T-helper 1 cell (primary cell): ENCODE measurements at places on chromosomes 6 and 20.

- no peak for DNase-seq
These were observed 19.5 kb upstream of the FAM8A1 start for GRCh38 chr6:17580518-17581048.

DNA sequence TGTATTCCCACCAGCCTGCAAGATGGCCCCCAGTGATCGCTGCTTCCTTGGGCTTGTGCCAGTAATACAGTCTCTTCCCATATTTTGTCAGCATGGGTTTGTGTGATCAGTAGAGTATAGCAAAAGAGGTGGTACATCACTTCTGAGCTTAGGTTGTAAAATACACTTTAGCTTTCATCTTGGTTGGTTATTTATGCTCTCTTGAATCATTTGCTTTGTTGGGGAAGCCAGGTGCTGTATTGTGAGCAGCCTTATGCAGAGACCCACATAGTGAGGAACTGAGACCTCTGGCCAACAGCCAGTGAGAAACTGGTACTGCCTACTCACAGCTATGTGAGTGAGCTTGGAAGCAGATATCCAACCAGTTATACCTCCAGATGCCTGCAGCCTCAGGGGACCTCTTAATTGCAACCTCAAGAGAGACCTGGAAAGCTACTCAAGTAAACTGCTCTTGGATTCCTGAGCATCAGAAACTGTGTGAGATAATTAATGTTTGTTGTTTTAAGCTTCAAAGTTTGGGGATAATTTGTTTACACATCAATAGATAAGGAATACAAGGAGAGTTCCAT is 229.3 kb downstream of the FARS2 start:
- no peak for DNase-seq

DNA sequence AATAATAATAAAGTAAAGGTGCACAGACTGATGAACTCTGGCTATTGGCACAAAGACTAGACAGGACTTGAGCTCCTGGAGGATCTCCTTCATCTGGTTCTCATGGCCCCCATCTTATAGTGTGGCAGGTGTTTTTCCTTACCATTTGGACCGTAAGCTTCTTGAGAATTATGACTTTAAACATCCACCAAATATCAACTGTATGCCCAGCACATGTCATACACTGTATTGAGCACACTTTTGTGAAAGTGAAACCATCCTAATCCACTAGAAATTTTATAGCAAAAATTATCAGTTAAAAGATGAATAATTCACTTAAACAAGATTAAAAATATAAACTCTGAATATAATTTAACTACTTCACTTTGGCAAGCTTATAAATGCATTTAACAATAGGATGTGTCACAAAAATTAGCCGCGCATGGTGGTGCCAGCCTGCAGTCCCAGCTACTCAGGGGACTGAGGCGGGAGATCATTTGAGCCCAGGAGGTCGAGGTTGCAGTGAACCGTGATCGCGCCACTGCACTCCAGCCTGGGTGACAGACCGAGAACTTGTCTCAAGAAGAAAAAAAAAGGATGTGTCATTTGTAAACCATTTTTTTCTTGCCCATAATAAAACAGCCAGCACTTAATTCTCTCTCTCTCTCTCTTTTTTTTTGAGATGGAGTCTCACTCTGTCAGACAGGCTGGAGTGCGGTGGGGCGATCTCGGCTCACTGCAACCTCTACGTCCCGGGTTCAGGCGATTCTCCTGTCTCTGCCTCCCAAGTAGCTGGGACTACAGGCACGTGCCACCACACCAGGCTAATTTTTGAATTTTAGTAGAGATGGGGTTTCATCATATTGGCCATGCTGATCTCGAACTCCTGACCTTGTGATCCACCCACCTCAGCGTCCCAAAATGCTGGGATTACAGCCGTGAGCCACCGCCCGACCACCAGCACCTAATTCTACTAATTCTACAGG is 9.1 kb downstream of the HIVEP2 start:
- peak; percentile 25 for DNase-seq

- no peak for DNase-seq
These were observed 2.8 kb upstream of the HTR1B start for GRCh38 chr6:77466055-77466450.

DNA sequence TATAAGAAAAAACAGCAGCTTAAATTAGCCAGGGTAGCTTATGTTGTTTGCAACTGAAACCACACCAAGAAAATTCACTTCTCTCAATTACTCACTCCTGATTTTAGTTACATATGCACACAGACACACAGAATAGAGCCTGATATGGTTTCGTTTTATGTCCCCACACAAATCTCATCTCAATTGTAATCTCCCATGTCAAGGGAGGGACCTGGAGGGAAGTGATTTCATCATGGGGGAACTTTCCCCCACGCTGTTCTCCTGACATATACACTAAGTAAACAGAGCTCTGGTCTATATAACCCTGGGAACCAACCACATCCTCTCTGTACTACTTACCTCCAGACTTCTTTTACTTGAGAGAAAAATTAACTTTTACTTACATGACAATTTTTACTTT is 9.8 kb downstream of the OR12D1 start:
- no peak for DNase-seq

- DNase-seq, result no peak
These were observed 10.2 kb downstream of the CHMP4B start for GRCh38 chr20:33821270-33821836.

DNA sequence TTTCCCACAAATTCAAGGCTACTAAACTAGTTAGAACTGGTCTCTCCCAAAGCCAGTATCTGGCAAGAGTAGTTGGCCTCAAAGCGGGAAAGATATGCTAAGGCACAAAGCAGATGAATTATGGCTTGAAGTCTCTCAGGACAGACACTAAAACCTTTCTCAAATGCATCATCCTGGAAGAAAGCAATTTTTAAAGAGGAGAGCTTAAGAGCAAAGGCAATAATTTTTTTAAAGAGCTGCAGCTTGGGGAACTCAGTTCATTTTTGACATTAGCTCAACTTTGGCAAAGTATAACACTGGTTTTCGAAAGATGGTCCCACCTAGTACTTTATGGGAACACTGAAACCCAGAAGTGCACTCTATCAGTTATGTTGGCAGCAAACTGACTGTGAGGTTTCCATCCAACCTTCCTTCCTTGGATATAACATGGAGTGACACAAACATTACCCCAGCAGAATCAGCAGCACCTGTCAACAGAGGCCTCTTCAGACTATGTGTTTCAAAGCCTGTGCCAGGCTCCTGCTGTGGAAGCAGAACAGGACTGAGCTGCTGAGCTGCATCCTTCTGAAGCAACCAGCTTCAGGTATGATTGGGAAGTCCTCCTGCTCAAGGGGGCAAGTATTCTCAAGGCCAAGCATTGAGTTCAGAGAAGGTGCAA is 852.3 kb upstream of the HS3ST5 start:
- DNase-seq, result no peak

- no peak for DNase-seq
These were observed 63.7 kb upstream of the CTNNBL1 start for GRCh38 chr20:37630166-37630565.

DNA sequence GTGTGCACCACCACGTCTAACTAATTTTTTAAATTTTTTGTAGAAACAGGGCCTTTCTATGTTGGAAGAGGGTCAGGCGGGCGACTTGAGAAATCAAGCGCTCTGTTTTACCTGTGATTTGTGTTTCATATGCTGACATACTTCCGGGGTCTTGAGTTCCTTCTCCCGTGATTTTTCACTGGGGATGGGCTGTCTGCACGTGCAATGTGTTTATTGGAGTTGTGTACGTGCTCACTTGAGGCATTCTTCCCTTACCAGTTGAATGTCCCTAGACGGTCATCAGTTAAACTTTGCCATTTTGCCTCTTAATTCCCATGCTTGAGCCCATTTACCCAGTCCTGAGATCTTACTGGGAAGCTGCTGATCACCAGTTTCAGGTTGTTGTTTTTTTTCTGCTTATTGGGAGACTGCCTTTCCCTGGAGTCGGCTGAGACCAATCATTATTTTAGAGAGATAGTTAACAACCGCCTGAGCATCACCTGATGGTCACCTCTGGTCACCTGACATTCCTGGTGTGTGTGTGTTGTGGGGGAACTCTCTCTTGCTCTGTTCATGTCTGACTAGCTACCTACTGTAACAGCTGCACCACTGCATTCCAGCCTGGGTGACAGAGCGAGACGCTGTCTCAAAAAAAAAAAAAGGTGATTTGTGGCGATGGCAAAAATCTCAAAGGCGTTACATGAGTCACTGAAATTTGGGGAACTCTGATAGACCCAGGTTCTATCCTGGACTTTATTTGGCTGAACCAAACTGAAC is 34.8 kb upstream of the NCOA3 start:
- no peak for DNase-seq

DNA sequence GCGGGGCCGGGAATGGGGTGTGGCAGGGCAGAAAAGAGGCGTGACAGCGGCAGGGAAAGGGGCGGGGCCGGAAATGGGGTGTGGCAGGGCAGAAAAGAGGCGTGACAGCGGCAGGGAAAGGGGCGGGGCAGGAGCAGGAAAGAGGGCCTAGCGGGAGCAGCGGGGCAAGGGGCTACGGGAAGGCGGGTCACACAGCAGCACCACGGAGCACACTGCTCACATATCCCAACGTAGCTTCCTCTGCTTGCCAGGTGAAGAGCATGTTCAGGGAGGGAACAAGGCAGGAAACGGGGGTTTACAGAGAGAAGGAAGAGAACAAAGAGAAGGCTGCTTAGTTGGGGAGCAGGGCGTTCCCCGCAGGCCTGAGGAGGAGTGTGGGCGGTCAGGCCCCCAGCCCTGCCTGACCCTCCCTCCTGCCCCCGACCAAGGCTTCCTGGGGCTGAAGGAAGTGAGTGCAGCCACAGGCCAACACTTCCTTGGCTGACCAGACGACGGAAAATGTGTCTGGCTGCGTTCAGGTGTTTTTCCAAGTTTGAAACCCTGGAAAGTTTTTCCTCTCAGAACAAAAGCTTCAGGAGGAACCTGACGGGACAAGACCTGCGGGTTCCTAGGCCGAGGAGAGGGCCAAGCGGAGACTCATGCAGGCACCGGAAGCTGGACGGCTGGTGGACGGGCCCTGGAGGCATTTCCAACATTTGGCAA is 13.8 kb downstream of the UCKL1 start:
- peak; percentile 48 for DNase-seq

DNA sequence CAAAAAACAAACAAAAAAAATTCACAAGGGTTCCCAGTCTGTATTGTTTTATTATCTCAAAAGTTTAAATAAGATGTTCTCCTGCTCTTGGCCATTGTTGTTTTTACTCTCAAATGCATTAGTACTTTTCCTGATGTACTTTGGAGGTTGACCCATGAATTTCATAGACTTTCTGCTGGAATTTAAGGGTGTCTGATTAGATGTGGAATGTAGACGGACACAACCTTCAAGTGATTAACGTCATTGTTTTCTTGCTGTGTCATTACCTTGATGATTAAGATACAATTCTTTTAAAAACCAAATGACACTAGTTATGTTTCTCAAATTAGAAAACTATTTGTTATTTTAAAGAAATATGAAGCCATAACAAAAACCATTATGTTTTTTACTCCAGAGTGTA is 421.4 kb upstream of the RUNX2 start:
- no peak for DNase-seq

DNA sequence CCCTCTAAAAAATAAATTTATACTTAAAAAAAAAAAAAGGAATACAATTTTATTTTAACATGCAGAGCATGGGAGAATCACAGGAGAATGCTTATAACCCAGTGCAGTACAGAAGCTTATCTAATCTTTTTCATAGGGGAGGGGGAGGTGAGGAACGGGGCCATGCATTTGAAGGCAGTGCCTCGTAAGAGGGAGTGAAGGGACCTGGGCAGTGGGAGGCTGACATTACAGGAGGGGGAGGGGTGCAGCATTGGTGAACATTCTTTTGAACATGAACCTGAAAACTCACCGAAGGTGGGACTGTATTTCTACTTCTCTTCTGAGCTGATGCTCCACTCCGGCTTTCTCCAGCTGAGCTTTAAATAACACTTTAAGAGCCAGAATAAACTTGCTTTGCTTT is 9.3 kb downstream of the AURKA start:
- DNase-seq, result no peak

DNA sequence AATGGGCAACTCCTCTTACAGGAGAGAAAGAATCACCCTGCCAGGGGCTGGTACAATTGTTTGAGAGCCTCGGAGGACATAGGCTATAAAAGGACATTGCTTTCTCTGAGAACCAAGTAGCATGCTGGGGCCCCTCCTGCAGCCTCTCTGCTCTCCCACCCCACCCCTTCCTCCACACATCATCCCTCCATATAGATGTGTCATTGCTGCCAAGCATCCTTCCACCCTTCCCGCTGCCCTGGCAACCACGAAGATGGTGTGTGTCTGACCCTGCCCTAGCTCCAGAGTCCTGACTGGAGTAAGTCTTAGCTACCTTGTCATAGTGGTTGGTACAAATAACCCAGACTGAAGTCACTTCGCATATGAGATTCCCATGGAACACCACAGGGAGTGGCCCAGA is 129.7 kb downstream of the SNX5 start:
- no peak for DNase-seq

- DNase-seq, result no peak
These were observed 41.9 kb upstream of the DEFB112 start for GRCh38 chr6:50091641-50092040.

- DNase-seq, result no peak
These were observed 314.6 kb downstream of the CDH26 start for GRCh38 chr20:60272790-60273189.

DNA sequence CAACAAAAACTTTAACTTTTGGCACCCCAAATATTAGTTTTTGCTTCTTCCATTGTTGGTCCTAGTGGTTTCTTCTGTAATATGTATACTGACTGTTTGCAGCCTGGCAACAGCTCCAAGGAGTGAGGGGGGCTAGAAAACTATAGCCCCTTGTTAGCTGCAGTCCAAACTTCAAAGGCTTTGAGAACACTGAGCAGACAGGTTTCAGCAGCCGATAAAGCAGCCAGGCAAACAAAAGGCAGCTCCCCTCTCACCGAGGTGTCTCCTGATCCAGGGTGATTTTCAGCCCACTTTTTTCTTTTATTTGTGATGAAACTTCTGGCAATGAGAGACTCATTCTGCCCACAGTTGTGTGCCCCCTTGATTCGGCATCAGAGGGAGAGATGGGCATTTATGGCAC is 80.7 kb downstream of the OLIG3 start:
- DNase-seq, result no peak

DNA sequence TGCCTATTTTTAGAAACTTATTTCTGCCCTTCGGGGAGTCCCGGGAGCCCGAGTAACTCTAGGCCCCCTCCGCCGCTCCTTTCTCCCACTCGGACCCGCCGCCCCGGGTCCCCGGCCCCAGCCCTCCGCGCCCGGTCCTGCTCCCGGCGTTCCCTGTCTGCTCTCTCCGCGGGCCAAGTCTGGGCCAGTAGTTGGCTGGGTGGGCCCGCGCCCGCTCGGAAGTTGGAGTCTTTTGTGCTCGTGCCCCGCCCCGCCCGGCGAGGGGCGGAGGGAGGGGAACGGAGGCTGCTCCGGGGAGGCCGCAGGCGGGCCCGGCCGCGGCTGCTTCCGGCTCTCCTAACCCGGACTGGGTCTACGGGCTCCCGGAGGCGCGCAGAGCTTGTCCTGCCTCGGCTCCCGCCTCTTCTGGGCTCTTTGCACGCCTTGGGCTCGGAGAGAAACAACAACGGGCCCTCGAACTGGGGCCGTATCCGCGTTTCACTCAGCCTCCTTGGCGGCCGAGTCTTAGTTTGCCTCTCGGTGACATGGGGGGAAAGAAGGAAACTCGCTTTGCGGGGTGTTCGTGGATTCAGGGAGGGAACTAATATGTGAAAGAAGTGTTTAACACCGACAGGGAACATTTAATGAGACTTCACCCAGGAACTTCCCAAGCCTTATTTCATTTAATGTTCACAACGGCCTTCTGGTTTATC is 657 bp downstream of the RALY start:
- peak; percentile 85 for DNase-seq
